Activated CD4-positive, alpha-beta T cell treated with anti-CD3 and anti-CD28 coated beads, Interleukin-2, amount 50 U/mL, for 24 hours (primary cell): ENCODE measurements at places on chromosomes 6 and 20.

- DNase-seq = no peak
Observed at GRCh38 chr6:168183613-168183970, 104.6 kb upstream of the FRMD1 start.

GRCh38 chr6:143545165-143545564 lies 33.6 kb upstream of the FUCA2 start:
- no peak for DNase-seq

- no peak for DNase-seq
Observed at GRCh38 chr20:58717278-58718091, 24.9 kb downstream of the NPEPL1 start.

DNA sequence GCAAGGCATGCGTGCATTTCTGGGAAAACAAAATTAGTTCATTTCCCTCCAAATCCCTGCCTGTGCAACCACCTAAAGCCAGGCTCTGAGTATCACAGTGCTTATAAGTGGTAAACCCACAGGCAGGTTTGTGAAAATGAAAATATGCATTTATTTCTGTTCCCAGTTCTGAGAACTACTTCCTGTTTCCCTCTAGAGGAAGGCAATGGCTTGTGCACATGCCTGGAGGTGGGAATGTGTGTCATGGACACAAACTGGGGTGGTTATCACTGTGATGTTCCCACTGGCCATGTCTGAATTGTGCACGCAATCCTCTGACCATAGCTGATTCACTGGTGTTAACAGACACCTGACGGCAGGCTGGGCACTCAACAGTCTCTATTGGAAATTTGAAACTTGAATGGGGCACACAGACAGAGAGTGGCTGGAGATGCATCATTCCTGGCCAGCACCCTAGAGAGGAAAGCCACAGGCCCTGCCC lies 26.3 kb downstream of the FAM110A start:
- DNase-seq = no peak

- no peak for DNase-seq
Observed at GRCh38 chr6:128899341-128900050, 16.6 kb downstream of the LAMA2 start.

- DNase-seq = no peak
Observed at GRCh38 chr20:8981482-8981881, 87.4 kb upstream of the PLCB4 start.

DNA sequence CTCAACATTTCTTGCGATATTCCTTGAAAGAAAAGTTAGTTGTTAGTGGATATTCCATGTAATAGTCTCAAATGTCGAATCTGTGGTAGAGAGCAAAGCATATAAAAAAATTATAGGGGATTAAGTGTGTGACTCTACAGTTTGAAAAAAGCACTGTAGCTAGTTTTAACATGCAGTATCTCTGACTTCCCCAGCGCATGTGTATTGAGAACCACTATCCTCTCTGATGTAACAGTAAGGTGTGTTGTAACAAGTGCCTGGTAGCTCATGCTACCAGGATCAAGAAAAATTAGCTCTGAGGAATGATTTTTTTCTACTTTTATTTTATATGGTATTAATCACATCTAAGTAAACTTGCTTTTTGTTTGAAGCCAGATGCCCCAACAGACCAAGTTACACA lies 789.2 kb downstream of the KIF16B start:
- no peak for DNase-seq
